Activated CD4-positive, alpha-beta T cell treated with anti-CD3 and anti-CD28 coated beads, Interleukin-2, Interleukin-4, amounts not matched to agents 100 ng/mL and 50 ng/mL, durations not matched to agents 16 hours and 8 hours (primary cell): ENCODE measurements at places on chromosomes 5 and 9.

DNA sequence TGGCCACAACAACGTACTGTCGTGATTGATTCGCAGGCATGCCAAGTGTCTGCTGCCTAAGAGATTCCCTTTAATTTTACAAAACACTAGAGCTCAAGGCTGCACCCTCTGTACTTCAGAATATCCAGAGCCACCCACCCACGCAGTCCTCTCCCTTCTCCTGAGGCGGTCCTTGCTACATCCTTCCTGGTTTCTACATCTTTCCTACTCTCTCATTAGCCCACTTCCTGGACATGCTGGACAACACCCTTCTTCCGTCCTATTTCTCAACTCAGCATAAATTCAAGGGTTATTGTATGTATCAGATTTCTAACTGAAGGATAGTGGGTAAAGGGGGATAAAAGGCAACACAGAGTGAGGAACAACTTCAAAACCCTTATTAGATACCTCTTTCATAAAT, 148.4 kb upstream of the MAP3K1 start:
- no peak for DNase-seq

- no peak for DNase-seq
Measured at GRCh38 chr5:9249231-9249630, 296.6 kb downstream of the SEMA5A start.

- no peak for DNase-seq
Measured at GRCh38 chr5:113451797-113452196, 17.0 kb upstream of the TSSK1B start.

- no peak for DNase-seq
Measured at GRCh38 chr9:115423646-115424045, 305.7 kb upstream of the TNC start.

DNA sequence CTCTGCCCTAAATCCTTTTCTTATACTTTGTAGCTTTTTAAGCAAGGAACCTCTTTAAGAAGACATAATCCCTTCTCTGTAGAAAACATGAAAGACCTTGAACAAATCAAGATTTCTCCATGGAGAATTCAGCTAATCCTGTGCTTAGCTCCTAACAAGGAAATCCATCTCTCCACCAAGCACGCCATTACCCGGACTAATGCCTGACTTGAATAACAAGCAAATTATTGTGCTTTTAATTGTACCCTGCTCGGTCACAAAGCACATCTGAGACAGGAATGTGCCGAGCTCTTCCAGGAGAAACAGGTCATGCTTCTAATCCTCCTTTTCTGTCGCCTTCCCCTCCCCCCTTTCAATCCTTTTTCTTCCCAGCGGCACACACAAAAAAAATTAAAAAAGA, 141.3 kb downstream of the PSAT1 start:
- no peak for DNase-seq

GRCh38 chr5:157245886-157246285, 20.0 kb upstream of the CYFIP2 start:
- DNase-seq: no peak
